ENCODE measurements at places on chromosomes 2 and 18.

- no peak for DNase-seq
Observed at GRCh38 chr2:69225933-69226332, 161.1 kb downstream of the GFPT1 start.

DNA sequence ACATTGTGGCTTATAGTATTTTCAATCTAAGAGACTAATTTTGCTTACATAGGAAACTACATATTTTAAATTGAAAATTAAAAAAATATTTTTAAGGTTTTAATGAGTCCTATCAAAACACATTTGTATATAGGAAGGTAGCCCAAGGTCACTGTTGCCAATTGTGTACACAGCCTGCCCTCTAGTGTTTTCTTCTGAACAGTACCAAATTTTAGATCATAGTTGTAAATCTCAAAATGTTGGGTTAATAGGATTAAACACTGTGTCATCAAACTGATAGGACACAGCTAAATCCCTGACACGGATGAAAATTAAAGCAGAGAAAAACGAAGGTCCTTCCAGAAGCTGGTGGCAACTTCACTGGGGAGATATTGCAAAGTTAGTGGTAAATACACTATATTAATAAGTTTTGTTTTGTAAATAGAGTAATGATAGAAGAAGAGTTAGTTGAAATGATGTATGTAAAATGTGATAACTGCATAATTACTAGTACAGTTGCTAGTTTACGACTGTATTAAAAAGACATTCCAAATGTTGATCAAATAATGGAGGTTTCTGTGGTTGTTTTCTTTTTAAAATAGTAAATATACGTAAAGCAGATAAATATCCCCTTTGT, 19.7 kb downstream of the CLUL1 start:
- no peak for DNase-seq

DNA sequence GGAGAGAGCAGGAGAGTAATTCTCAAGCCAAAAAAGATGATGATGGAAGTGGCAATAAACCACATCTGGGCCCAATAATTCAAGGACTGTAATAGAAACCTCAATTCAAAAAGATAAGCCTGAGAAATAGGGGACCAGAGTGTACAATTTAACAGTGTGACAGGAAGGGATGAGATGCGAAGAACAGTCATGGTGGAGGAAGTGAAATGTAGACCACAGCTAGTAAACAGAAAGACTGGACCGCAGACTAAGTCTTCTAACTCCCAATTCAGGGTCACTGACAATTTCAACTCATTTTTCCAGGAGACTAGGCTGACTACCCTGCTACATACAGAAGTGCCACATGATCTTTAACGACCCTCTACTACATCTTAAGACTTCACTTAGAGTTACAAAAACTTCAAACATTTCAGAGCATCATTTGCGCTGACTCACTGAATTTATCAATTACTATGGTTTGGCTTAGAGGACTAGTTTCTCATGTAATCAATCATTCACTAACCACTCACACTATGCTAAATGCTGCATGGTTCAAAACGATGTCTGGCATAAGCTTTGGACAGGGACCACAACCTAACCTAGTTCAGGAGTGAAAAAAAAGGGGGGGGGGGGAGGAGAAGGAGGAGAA, 9.0 kb downstream of the CUL3 start:
- DNase-seq: no peak

GRCh38 chr18:12686100-12686499, 16.4 kb downstream of the CEP76 start:
- no peak for DNase-seq

DNA sequence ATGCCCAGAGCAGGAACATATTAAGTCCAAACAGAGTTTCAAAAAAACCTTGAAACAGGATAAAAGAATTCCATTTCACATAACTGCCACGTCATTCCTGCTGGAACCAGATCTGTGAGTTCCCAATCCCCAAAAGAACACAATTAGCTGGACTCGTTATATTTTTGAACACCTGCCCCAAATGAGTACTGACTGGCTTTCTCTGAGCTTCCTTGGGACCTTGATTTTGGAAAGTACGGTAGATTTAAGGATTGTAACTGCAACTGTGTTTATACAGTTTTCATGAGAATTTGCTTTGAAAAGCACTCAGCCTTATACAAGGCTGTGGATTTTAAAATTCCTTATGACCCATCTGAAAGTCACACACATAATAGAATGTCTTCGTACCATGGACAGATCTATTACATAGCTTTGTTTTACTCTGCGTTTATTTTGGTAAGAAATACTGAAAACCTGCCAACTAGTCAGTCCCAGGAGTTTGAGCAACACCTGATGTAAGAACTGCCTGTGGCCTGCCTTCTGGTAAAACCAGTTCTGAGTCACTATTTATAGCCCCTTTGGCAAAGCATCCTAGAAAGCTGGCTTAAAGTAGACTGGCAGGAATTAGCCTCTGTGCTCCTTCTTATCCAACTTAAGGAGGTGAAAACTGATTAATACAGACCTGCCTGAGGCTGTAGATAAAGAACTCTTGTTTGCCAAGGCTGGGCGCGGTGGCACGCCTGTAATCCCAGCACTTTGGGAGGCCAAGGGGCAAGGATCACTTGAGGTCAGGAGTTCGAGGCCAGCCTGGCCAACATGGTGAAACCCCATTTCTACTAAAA, 48.1 kb downstream of the MERTK start:
- no peak for DNase-seq

GRCh38 chr2:240293557-240294461, 141.7 kb upstream of the GPC1 start:
- DNase-seq: no peak

- DNase-seq: no peak
Observed at GRCh38 chr18:7877609-7878008, 310.5 kb downstream of the PTPRM start.

- no peak for DNase-seq
Observed at GRCh38 chr2:96916646-96917543, 47.0 kb upstream of the SEMA4C start.

DNA sequence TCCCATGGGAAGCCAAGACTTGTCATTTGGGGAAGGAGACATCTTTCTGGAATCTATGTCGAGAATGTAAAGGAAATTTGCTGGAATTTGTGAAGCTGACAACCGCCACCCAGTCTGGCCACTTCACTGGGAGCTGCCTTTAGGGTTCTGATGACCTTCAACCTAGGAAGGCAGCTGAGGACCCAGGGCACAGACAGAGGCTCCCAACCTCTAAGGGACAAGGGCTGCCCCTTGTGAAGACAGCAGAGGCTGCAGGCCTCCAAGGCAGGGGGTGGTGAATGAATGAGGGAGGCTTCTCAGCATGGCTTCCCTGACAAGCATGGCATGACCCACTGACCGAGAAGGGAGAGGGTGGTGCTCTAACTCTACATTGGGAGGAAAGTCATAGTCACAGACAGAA, 128.9 kb upstream of the ASB18 start:
- DNase-seq: no peak

GRCh38 chr2:218017211-218018053, 14.6 kb upstream of the TNS1 start:
- no peak for DNase-seq

DNA sequence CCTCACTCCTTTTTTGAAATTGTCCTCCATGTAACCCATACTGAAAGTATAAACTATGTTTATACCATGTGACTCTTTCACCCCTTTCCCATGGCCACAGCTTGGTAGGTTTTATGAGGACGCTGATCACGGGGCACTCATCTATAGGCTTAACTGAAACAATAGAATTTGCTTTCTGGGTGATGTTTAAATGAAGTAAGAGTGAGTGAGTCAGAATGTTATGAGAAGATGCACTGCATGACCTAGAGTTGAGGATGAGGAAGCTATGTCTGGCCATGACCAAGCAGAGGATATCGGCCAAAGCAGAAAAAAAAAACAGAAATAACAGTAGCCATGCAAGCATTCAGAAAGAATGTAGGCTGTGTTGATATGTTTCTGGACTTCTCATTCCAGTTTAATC, 34.9 kb downstream of the SCN1A start:
- DNase-seq: no peak

DNA sequence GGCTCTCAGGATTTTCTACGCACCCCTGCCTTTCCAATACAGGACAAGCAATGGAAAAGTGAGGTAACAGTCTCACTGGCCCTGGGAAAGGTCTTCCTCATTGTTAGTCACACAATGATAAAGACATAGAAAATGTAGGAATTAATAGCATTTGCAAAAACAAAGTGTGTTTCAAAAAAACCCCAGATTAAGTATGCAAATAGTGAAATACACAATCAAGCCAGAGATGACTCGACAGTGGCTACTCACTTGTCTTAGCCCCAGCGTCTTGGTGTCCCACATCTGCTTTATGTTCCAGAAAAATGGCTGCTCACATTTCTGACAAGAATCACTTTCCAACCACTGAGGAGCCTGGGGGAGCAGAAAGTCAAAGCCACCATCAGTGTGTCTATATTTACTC, 47.0 kb upstream of the AP1S3 start:
- DNase-seq: no peak

- no peak for DNase-seq
Observed at GRCh38 chr18:38406607-38407006, 841.0 kb upstream of the CELF4 start.

Measured in stimulated activated CD8-positive, alpha-beta memory T cell treated with anti-CD3 and anti-CD28 coated beads, Interleukin-4, amount 100 ng/mL, for 1 hour (primary cell).